ENCODE measurements at places on chromosomes 5 and 9.

- no peak for DNase-seq
Measured at GRCh38 chr9:96067004-96067403, 191.5 kb downstream of the ERCC6L2 start.

GRCh38 chr9:29838491-29839020, 2265.3 kb upstream of the C9orf72 start:
- no peak for DNase-seq

GRCh38 chr9:14960881-14961280, 50.7 kb upstream of the FREM1 start:
- no peak for DNase-seq

- DNase-seq, result no peak
Measured at GRCh38 chr5:17378346-17378997, 119.6 kb upstream of the TAF11L2 start.

GRCh38 chr5:107739661-107740060, 68.9 kb upstream of the EFNA5 start:
- no peak for DNase-seq

Data from thymus (tissue), 14 donors.